ENCODE measurements at places on chromosomes 16 and 17.

DNA sequence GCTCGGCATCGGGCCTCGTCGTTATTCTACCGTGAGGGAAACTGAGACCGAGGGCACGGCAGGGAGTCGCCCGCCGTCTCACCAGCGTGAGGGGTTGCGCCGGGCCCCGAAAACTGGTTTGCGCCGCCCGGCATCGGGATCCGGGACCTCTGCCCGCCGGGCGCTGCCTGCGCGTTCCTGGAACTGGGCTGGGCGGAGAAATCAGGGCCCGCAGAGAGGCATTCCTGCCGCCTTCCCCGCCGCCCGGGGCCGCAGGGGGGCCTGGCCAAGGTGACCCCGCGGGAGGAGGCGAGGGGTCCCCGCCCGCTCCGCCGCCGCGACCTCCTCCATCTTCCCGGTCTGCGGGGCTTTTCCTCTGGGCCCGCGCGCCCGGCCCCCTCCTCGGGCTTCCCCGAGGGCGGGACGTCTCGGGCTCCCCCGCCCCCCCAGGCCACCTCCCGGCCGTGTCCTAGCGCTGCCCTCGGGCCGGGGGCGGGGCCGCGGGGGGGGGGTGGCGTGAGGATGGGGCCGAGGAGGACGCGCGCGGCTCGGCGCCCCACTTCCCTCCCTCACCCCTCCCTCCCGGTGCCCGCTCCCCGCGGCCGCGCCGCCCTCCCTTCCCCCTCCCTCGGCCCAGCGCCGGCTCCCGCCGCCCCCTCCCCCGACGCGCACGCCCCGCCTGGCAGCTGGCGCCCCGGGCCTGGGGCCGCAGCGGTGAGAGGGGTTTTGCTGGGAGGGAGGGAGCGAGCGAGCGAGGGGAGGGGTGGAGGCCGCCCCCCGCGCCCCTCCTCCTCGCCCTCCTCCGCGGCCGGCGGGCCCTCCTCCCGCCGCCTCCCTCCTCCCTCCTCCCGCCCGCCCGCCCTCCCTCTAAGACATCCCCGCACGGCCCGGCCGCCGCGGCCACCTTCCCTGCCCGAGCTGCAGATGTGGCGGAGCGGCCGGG, at the start of gene GLIS2:
GLIS2 (plus strand) TSS at position 882 of the 922 bp plus-strand sequence. CDS start 16,214 bp downstream, outside the sequence.
- DNase-seq, result peak; percentile 81

GRCh38 chr17:39972271-39972670, 8.3 kb upstream of the PSMD3 start:
- no peak for DNase-seq

GRCh38 chr17:30413109-30413508, 34.4 kb downstream of the CPD start:
- no peak for DNase-seq

DNA sequence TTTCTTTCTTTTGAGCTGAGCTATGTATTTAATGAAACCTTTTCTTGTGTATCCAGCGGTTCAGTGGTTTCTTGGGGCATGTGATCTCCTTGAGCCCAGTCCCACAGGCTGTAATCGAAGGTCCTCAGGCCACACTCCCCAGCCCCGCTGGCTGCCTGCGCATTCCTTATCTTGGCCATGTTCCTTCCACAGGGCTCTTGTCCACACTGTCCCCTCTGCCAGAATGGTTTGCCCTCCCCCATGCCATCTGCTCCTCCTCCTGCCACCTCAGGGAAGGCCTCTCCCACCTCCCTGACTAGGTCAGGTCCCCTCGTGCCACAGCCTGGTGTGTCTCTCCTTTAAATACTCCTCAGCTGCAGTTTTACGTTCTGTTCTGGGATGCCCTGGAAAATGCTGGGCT, 12.1 kb upstream of the NLRC5 start:
- no peak for DNase-seq

DNA sequence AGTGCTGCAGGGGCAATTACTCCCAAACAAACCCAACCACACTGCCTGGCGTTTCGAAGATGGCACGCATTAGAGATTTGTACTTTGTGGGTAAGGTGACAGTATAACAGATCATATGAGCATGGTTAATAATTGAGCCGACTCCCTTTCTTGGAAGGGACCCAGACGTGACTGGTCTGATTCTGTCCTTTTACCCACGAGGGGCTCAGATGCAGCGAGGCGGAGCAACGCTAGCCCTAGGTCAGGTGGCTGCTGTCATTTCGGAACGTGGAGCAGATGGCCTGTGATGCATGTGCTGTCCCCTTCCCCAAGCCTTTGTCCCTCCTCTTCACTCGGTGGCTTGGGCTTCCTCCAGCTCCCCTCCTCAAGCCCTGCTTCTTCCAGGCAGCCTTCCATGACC, 84.2 kb downstream of the SNX29 start:
- DNase-seq, result no peak

DNA sequence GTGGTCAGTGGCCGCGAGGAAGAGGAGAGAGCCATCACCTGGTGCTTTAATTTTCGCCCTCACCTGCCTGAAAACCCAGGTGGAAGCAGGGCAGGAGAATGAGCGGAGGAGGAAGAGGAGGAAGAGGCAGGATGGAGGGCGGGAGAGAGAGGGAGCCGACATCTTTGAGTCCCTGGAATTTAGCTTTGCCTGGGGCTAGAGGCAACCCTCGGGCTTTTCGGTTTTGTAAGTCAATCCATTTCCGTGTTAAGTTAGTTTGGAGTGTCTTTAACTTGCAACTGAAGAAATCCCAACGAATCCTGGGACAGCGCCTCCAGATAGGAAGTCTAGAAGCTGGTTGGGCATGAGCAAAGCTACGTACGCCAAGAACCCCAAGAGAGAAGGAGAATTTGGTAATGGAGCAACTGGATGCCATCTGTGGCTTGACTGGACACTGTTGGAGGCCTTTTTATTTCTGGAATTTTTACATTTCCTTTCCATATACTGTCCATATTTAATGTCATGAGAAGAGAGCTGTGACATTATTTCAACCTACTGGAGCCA, 36.9 kb upstream of the ATP2A3 start:
- no peak for DNase-seq

DNA sequence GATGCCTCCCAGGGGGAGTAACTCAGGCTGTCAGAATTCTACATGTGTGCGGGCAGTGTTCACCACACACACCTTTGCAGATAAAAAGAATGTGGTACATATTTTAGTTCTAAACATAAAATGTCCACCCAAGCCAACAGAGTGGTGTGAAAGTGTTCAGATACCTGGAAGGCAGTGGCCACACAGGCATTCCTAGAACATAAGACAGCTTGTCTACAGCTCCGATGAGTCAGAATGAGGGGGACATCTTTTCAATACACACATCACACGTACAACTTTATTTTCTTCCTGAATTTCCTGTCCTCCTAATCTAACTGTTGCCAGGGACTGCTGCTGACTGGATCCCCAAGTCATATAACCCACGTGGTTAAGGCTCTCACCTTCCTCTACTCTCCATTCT, 142.3 kb downstream of the ZFHX3 start:
- DNase-seq, result no peak

DNA sequence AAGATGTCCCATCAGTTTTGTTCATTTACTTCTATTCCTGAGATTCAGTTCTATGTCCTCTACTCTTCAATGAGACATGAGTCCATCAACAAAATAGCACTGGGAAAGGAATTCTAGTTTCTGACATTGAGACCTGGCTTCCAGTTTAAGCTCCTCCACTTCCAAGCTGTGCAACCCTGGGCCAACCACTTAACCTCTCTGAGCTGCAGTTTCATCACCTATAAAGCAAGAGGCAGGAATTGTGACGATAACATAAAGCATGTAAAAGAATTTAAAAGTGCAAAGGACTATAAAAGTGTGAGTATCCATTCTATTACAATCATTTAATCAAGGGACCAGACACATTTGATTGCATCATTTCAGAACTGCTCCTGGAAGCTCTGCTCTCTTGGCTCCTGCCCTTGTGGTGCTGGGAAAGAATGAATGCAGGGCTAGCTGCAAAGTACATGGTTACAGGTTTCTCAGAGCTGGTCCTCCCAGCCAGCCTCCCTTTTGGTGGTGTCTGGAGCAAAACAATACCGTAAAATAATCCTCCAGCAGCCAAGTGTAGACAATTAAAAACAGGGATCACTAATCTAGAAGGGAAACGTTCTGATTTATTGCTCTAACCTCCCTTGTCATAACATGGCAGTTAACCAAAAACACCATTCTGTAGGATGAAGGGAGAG, 113.9 kb downstream of the VPS53 start:
- no peak for DNase-seq

- no peak for DNase-seq
Observed at GRCh38 chr17:32520104-32520701, 33.4 kb downstream of the CDK5R1 start.

GRCh38 chr17:8800656-8801055, 1.5 kb upstream of the MFSD6L start:
- DNase-seq, result no peak

- no peak for DNase-seq
Observed at GRCh38 chr16:66001432-66001831, 365.1 kb upstream of the CDH5 start.

DNA sequence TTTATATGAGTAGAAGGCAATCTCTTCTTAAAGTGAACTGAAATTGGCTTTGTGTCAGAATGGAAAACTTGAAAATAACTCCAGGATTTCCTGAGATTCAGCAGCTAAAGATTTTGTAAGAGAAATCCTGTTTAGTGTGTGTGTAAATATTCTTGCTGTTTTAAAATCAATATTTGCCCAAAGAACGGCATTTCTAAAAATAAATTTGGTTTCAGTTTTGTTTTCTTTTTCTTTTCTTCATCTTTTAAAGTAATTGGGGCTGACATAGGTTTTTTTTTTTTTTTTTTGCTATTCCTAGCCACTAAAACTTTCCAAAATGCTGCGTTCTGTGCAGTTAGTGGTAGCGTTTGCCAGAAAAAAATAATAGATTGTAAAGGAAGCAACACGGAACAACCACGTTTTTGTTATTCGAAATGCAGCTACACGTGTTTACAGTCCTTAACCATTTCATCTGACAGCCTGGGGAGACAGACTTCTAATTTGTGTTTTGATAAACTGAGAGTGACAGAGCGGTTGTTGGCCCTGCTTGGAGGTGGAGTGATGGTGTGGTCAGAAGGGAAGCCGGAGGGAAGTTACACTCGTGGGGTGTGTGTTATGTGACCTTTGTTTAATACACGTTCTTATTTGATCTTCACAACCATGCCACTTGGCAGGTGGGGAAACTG, 21.6 kb upstream of the SMPD3 start:
- no peak for DNase-seq

DNA sequence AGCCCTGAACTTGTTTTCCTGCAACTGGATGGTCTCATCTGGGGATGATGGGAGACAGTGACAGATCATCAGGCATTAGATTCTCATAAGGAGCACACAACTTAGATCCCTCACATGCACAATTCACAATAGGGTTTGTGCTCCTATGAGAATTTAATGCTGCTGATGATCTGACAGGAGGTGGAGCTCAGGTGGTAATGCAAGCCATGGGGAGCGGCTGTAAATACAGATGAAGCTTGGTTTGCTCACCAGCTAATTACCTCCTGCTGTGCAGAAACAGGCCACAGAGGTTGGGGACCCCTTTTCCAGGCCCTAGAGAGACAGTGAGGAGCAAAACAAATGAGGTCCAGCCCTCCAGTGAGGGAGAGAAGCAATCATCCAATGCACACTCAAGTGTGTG, 168.6 kb downstream of the RGS9 start:
- DNase-seq, result no peak

DNA sequence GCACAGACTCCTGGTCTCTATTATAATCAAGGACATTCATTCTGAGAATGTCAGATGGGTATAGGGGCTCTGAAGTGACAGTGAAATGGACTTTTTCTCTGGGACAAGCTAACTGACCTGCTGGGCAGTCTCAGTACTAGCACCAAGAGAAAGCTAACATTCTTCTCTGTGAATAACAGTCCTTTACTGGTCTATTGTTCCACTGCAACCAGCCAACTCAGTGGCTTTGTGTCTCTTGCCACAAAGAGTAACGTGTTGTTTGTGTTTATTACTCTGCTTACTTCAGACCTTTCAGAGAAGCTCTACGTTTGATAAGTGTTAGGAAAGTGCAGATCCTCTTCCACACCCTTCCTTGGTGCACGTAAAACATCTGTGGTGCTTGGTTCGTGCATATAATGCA, 61.5 kb upstream of the BCAR1 start:
- DNase-seq, result no peak

Measured in right cardiac atrium (tissue), 5 donors.